ENCODE measurements at places on chromosomes 13 and 19.

DNA sequence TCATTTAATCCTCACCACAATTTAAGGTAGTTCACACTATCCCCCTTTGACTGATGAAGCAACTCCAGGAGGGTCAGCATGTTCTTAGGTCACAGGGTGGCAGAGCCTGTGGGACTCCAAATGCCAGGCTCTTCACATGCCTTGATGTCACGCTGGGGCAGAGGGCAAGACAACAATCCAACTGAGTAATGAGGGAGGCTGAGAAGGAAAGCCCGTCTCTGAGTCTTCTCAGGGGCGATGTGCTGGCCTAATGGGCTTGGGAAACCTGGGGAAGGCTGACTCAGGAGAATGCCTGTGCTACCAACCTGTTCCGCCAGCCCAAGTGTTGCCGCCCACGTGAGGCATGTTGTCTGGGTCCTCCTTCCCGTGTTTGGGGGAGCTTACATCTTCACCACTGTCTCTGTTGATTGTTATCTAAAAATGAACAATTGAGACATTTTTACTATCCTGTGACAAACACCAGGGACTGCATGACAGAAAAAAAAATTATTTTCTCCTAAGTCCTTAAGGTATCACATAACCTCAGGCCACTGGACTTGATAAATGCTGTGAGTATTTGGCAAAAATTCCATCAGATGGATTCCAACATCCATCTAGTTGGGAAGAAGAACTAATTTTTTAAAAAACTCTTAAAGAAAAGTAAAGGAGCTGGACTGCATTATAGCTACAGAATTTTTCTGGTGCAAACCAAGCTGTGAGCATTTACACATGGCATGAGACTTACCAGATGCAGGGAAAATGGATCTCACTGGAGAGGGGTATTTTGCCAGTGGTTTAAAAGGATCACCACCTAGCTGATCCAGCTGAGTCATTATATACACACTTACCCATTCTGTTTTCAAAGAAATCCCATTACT lies 157.5 kb downstream of the RGCC start:
- DNase-seq, result no peak

GRCh38 chr13:52600666-52601065 lies 41.6 kb upstream of the HNRNPA1L2 start:
- no peak for DNase-seq

GRCh38 chr19:55165952-55166529 lies 372 bp downstream of the DNAAF3 start:
- peak; percentile 32 for DNase-seq

GRCh38 chr19:13984875-13985741 lies 21.0 kb downstream of the RFX1 start:
- DNase-seq, result no peak

DNA sequence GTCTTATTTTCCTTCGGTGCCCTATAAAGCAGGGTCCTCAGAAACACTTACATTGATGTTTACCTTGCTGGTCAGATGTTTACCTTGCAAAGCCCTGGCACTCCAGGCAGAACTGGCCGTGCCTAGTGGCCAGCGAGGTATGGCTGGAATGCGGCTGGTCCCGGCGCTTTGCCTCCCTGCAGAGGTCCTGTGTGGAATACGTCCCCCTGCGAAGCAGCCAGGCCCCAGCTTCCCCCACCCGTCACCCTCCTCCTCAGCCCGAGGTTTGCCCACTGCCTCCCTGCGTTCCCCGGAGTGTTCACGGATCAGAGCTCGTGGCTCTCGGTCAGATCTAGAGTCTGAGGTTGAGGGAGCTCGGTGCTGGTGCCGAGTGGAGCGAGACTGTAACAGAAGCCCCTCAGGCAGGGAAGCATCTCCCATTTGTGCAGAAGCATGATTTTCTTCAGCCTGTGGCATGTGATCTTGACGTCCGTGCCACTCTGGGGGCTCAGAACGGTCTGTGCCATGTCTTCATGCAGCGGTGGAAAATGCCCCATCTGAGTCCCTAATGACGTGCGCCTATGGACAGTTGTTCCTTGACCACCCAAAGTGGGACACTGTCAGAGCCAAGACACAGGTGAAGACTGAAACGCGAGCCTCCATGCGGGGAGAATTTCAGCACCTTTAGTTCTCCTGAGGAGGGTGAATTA lies 54.8 kb upstream of the SOX1 start:
- no peak for DNase-seq
